Suppressor macrophage treated with lipopolysaccharide for 1 hour (primary cell): ENCODE measurements at places on chromosomes 13 and 19.

DNA sequence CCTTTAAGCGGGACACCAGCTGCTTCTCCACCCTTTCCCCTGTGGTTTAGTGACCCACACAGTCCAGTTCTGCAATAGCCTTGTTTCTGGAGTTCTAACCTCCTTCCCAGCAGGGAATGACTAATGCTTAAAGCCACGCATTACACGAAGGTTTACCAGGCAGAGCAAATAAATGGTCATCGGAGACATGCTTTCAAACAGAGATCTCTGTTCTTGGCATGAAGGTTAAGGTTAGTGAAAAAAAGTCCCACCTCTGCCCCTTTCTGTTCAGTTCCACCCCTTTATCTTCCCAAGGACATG, 25.3 kb upstream of the MEDAG start:
- DNase-seq: peak; percentile 87

- DNase-seq: no peak
Measured at GRCh38 chr19:10921910-10922637, 6.4 kb downstream of the YIPF2 start.

DNA sequence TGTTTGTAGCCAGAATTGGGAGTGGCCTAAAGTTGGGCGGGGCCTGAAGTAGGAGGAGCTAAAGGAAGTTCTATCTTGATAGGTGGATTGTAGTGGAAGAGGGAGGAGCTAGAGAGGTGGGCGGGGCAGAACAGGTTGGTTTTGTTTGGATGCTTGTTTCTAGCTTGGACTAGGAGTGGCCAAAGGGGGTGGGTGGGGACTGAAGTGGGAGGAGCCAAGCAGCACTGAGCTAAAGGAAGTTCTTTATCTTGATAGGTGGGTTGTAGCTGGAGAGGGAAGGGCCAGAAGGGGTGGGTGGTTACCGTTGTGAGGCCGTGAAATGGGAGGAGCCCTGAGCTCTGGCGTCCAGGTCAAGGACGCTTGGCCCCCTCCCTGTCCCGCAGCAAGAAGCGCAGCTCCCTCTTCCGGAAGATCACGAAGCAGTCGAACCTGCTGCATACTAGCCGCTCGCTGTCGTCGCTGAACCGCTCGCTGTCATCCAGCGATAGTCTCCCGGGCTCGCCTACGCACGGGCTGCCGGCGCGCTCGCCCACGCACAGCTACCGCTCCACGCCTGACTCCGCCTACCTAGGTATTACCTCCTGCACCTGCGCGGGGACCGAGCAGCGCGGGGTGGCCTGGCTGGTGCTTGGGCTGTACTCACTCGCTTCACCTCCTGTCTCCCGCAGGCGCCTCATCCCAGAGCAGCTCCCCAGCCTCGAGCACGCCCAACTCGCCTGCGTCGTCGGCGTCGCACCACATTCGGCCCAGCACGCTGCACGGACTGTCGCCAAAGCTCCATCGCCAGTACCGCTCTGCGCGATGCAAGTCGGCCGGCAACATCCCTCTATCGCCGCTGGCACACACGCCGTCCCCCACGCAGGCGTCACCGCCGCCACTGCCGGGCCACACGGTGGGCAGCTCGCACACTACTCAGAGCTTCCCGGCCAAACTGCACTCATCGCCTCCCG, 8.0 kb downstream of the DNASE2 start:
- peak; percentile 68 for DNase-seq

- DNase-seq: no peak
Measured at GRCh38 chr19:57010541-57010940, 109.2 kb upstream of the USP29 start.

DNA sequence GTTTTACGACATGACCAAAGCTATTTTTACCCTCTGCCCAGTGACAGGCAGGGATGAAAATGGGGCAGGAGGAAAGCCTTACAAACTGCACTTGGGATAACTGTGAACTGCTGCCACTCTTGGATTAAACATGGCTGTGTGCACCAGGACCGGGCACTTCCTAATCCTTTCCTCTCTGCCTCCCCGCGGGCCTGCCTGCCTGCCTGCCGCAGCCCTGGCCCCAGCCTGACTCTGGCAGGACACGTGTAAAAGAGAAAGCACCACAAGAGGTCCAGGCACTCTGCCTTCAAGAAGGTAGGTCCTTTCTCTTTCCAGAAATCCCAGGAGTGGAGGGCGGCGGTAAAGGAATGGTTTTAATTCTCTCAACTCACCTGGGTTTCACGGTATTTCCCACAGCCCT, 4.8 kb downstream of the TSHZ3 start:
- DNase-seq: no peak

- DNase-seq: peak; percentile 23
Measured at GRCh38 chr13:99028890-99029289, 51.0 kb upstream of the DOCK9 start.

DNA sequence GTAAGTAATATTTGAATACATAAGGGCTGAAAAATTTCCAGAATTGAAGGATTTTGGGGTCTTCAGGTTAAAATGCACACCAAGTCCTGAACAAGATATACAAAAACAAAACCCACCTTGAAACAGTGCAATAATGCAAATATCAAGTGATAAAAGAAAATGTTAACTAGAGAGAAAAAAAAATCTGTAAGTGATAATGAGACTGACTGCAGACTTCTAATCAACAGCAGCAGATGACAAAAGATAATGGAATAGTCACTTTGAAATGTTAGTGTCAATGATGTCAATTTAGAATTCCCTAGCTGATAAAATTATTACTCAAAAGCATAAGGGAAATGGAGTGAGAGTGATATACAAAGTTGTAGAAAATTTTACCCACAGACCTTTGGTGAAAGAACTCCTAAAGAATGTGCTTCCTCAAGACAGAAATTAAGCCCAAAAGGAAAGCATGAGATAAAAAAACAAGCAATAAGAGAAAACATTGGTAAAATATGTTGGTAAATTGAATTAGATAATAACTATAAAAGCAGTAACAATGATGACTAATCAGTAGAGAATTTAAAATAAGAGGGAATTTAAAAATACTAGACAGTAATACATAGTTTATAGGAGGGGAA, 12.4 kb upstream of the DGKH start:
- no peak for DNase-seq

DNA sequence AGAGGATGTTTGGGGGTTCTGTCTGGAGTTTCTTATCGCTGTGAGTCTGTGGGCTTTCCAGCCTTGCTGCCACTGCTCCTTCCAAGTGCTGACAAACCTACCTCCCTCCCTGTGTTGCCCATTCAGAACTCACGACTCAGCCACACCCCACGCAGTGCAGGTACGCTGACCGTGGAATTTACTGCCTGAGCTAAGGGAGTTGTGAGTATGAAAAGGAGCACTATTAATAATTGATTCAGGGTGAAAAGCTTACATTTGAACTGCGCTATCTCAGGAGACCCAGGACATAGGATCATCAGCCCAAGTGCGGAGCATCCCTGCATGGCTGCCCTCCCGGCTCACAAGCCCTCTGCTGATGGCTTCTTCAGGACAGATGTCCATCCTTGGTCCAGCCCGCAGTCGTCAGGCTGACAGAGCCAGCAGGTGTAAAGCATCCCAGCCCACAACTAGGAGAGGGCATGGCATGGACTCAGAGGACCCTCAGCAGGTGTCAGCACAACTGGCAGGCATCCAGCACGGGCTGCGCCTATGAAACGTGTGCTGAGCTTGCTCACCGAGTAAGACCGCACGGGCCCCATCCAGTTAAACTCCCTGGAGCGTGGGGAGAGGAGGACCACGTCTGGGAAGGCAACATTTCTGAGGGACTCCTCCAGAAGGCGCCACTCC, 244.0 kb downstream of the COL4A1 start:
- DNase-seq: no peak

DNA sequence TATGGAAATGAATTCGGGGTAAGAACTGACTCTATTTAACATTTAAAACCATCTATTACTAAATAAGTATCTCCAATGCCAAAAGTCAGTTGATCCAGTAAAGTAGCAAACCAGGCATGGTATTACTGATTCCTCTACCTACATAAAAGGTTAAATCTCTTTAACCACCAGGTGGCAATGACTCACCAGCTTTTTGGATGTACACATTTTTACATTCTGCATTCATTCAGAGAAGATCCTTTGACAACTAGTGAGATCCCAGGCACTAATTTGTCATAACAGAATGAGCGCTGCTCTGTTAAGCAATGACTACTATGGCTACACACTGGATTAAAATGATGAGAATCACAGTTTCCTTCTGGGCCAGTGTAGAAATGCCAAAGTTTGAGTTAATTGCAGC, 329.8 kb upstream of the GPC6 start:
- DNase-seq: no peak

GRCh38 chr13:102017248-102017647, 384.6 kb downstream of the FGF14 start:
- DNase-seq: no peak

- no peak for DNase-seq
Measured at GRCh38 chr13:111270126-111270525, 50.3 kb upstream of the TEX29 start.

DNA sequence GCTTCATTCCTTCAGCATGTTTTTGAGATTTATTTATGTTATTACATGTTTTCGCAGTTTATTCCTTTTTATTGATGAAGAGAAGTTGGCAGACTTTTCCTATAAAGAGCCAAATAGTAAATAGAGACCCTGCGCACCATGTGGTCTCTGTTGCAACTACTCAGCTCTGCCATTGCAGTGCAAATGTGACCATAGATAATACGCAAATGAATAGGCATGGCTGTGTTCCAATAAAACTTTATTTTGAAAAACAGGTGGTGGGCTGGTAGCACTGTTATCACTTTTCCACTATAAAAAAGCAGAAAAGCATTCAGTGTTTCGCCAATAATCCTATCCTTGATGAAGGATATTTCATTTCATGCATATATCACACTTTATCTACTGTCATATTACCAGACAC, 95.0 kb downstream of the DNAJC3 start:
- DNase-seq: no peak

DNA sequence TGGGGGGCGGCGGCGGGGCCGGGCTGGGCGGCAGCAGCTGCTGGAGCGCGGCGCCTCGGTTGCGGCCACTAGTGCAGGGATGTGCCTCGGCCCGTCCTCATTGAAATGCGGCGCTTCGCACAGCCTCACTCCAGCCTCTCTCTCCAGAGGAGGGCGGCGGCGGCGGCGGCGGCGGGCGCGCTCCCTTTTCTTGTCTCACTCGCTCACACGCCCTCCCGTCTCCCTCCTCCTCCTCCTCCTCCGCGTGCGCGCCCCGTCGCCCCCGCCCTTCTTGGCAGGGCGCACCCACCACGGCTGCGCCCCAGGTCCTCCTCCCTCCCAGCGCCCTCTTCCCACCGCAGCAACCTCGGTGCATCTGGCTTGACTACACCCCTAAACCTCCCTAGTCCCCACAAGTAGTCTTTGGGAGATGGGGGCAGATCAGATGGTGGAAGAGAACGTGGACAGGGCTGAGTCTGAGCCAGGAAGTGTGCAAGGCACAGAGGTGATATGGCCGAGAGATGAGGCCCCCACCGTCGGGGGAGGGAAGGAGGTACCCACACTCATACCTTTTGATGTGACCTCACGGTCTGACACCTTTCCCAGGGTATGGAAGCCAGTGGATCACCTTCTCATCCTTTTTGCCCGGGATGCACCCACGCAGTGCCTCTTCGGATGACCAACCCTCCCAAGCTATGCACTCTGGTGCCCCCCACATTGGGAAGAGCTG, at the start of gene DCLK1:
Gene DCLK1 (minus strand): TSS at position 161 of the 709 bp plus-strand sequence.
- no peak for DNase-seq

GRCh38 chr13:40208517-40208916, 457.9 kb downstream of the FOXO1 start:
- no peak for DNase-seq

DNA sequence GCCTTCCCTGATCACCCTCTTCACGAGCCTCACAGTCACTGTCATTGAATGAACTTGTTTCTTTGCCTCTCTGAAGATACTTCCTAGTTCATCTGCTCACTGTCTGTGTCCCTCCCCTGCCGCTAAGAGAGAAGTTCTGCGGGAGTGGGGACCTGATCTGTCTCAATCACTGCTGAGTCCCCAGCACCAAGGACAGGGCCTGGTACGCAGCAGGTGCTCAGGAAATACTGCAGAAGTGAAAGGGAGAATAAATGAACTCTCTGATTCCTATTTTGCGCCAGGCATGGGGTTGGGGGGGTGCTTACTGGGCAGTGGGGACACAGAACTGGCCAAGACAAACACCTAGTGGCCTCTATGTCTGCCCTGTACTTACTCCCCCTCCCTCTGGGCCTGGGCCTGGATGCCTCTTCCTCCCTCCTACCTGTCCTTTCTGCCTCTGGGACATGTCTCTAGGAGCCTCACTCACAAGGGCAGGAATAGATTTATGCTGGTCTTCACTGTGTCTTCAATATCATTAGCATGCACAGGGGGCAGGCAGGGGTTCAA, 17.5 kb downstream of the FCGBP start:
- DNase-seq: no peak

DNA sequence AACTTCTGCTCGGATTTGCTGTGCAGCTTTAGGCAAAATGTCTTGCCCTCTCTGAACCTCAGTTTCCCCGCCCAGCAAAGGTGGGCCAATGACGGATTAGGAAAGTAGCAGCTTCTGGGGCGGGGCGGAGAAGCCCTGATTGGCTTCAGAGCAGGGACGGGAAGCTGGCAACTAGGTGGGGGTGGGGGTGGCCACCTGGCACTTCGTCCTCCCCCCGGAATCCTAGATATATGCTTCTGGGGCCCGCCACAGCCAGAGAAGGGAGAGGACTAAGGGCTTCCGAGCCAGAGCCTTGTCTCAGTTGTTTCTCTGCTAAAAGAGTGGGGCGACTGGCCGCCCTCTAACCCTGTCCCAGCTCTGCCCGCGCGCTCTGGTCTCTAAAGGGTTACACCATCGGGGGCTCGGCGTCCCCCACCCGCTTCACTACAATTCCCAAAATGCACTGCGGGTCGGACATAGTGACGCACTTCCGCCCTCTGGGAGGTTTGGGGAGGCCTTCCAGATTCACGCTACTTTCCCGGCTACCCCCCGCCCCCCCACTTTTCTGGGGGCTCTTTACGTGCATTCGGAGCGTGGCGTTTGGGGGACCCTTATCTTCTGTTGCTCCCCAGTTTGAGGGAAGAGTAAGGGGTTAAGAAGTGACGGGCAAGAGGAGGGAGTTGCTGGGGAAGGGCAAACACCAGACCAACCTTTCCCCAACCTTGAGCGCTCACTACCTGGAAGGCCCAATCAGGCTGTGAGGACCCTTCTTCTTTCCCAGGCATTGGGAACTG, 672 bp upstream of the IRF2BP1 start:
- peak; percentile 95 for DNase-seq

- DNase-seq: peak; percentile 45
Measured at GRCh38 chr19:49019242-49019932, 2.5 kb upstream of the LHB start.

DNA sequence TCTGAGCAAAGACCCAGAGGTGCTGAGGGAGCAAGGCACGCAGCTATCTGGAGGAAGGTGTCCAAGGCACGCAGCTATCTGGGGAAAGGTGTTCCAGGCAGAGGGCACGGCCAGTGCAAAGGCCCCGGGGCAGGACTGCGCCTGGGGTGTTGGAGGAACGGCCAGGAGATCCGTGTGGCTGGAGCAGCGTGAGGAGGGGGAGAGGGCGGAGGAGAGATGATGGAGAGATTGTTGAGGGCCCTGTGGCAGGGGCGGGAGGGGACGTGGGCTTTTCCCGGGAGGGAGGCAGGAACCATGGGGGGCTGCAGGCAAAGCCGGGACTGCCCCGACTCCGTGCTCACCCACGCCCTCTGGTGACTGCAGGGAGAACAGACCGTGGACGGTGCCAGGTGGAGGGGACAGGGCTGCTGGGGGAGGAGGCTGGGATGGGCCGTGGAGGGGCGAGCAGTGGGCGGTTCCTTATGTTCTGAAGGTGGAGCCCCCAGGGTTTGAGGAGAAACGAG, 13.3 kb upstream of the MISP start:
- DNase-seq: peak; percentile 41

- no peak for DNase-seq
Measured at GRCh38 chr19:50794074-50794875, 4.1 kb downstream of the ACP4 start.

- DNase-seq: peak; percentile 4
Measured at GRCh38 chr13:75222031-75222430, 259.9 kb downstream of the TBC1D4 start.

- DNase-seq: peak; percentile 46
Measured at GRCh38 chr13:27425158-27425917, 919 bp downstream of the GTF3A start.
